AG04450 (cell line): ENCODE measurements at places on chromosomes 7 and 10.

DNA sequence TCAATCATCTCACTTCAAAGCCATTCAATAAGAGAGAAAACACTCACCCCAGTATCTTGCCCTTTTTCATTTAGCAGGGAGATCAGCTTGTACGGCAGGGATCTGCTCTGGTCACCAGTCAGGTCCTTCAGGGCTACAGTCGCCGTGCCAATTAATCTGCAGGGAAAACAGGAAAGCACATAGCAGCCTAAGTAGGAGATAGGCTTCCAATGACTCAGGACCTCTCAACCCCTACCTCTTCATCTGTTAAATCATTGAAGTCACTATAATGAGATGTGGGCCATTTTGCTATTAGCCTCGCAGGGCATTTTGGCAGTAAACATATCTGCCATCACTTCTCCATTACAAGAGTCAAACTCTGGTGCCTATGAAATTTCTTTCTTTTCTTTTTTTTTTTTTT, 50.8 kb downstream of the MYOF start:
- DNase-seq = no peak

GRCh38 chr10:20355915-20356314, 539.7 kb downstream of the PLXDC2 start:
- no peak for DNase-seq

DNA sequence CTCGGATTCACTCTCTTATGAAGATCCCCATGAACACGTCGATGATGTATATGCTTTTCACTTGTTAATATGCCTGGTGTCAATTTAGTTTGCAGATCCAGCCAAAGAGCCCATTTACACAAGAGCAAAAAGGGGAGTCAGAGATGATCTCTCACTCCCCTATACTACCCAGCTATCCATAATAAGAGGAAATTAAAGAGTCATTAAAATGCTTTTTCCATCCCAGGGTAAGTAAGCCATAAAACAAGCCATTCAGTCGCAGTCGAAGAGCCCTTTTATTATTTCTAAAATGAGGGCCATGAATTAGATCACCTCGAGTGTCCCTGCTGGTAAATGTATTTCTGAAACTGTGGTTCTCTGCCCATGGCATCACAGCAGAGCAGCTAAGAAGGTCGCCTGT, 41.2 kb downstream of the CHCHD3 start:
- DNase-seq = no peak

DNA sequence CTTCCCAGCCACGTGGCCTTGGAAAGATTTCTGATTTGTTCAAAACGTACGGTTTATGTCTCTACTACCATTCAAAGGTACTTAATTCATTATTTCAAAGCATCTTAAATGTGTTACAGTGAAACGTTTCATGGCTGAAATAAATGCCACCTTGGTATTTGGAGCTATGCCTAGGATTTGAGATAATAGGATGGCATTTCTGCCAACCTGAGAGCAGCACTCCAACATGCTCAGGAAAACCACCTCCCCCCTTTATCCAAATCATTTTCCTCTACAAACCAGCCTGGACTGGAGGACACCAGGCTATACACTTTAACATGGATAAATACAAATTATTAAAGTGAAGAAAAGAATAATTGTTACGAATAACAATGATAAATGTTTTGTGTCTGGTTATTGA, 260.9 kb downstream of the ZMYND11 start:
- no peak for DNase-seq

DNA sequence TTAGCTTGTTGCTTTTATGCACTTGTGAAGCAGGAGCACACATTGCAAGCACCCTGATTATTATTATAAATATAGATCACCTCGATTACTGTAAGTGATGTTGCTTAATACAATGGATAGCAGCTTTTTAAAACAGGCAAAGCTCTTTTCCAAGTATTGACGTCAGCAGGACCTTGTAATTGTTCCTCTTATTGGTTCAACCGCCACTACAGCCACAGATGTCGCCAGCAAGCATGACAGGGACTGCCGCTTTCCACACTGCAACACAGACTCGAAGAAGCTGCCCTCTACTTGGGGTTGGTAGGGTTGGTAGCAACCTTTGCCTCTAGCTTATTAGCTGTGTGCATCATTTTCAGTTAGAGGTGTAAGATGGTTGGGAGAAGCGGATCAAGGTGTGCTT, 167.6 kb downstream of the ZNF365 start:
- no peak for DNase-seq

GRCh38 chr7:9250876-9251275, 817.5 kb downstream of the NXPH1 start:
- DNase-seq = no peak

- DNase-seq = no peak
Observed at GRCh38 chr7:1848013-1848640, 178.1 kb downstream of the ELFN1 start.

GRCh38 chr10:48926764-48927540, 12.7 kb downstream of the LRRC18 start:
- no peak for DNase-seq

GRCh38 chr10:69892816-69893215, 91.1 kb downstream of the COL13A1 start:
- DNase-seq = no peak

DNA sequence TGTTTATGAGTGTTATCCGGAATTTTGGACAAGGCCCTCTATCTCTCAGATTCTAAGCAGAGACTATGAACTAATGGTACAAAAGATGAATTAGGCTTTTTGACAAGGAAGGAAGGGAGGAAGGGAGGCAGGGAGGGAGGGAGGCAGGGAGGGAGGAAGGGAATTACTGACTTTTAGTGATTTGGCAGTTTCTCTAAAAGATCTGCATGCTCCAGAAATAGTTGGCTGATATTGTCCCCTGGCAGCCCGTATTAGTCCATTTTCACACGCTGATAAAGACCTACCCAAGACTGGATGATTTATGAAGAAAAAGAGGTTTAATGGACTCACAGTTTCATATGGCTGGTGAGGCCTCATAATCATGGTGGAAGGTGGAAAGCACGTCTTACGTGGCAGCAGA, 1093.5 kb downstream of the NRG3 start:
- DNase-seq = no peak

GRCh38 chr7:91628742-91629141, 251.8 kb downstream of the MTERF1 start:
- DNase-seq = no peak

DNA sequence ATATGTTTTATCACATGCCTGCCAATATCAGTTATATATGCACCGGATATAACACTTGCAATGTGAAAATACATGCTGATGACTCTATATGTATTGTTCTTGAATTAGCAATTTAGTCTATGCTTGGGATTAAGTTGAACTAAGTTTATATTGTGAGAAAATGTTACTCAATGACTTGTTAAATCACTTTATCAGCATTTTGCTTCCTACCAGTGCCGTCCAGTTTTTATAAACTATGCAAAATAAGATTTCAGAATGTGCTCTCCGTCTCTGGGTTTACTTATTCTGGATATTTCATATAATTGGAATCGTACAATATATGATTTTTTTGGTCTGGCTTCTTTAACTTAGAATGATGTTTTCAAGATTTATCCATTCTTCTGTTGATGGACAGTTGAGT, 25.5 kb upstream of the SLC26A3 start:
- DNase-seq = no peak

GRCh38 chr7:94336009-94336408, 58.7 kb upstream of the COL1A2 start:
- no peak for DNase-seq

GRCh38 chr10:109906316-109906715, 17.0 kb downstream of the XPNPEP1 start:
- no peak for DNase-seq

GRCh38 chr7:87599336-87599735, 1.3 kb downstream of the ABCB1 start:
- DNase-seq = no peak

- no peak for DNase-seq
Observed at GRCh38 chr7:137933270-137934017, 68.4 kb downstream of the CREB3L2 start.

DNA sequence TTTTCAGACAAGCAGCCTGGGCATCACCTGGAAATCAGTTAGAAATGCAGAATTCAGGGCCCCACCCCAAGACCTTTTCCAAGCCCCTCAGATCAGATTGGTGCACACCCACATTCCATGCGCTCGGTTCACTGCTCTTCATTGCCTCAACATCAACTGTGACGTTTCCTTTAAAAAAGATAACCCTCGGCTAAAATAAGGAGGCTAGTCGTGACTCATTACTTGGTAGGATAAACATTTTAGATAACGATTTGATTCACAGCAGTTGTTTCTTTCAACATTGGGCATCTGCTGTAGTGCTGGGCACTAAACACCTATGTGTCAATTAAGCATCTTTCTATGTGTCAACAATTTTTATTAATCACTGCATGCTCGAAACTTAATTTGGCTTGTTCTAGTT, 191.1 kb upstream of the LRGUK start:
- no peak for DNase-seq

- DNase-seq = no peak
Observed at GRCh38 chr10:126218778-126219649, 169.3 kb downstream of the ADAM12 start.

GRCh38 chr7:721619-722248, 4.8 kb upstream of the DNAAF5 start:
- DNase-seq = no peak

GRCh38 chr10:113108194-113108835, 158.3 kb downstream of the TCF7L2 start:
- no peak for DNase-seq

DNA sequence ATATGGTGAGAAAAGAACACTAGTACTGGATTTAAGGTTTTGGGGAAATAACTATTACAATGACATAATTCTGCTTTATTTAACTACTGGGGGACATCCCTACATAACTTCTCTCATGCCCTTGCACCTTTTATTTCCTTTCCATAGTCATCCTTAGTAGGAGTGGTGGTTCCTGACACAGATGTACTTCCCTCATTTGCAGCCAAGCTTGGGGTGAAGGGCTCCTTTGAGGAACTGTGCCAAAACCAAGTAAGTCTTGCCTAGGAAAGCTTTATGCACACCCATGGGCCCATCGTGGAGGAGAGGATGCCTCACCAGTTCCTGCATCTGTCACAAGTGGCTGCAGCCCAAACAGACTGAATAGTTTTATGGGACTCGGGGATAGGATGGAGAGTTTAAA, 20.6 kb downstream of the ZDHHC6 start:
- DNase-seq = no peak

DNA sequence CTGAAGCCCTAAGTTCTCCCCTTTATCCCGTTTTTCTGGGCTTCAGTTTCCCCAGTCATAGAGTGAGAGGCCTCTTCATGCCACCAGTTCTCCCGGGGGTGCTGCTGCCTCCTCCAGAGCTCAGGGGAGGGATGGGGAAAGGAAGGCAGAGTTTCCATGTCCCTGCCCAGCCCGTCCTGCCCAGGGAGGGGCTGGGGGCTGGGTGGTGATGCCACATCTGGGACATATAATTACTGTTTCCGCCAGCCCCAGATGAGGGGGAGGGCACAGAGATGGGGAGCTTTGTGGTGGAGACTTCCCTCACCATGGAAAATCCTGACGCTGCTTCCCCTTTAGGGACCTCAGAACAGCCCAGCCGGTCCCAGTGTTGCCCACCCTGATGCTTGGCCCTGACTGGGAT, 4.1 kb downstream of the AQP1 start:
- no peak for DNase-seq

DNA sequence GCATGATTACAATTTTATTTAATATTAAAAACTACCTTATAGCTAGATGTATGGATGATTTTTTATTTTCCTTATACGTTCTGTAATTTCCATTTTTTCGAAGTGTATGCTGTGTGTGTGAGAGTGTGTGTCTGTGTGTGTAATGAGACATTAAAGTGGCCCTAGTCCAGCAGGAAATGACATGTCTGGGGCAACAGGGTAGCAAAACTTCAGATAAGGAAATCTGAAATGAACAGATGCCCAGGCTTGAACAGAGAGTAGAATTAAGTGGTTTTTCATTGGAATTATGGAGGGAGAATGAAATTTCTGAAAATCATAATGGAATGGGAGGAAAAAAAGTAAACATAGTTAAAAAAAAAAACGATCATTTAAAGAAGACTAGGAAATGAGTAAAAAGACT, 200.6 kb downstream of the NRG3 start:
- DNase-seq = no peak

GRCh38 chr7:143345428-143345900, 17.0 kb downstream of the FAM131B start:
- no peak for DNase-seq

- no peak for DNase-seq
Observed at GRCh38 chr10:113001599-113002448, 51.8 kb downstream of the TCF7L2 start.

GRCh38 chr10:63253040-63253439, 119.9 kb downstream of the NRBF2 start:
- no peak for DNase-seq

- DNase-seq = no peak
Observed at GRCh38 chr10:132503581-132504421, 33.8 kb upstream of the INPP5A start.
